ENCODE measurements at places on chromosomes 4 and X.

GRCh38 chr4:182277377-182277776 lies 34.2 kb downstream of the TENM3 start:
- DNase-seq, result no peak

GRCh38 chrX:45077748-45078424 lies 122.8 kb downstream of the DIPK2B start:
- DNase-seq, result no peak

DNA sequence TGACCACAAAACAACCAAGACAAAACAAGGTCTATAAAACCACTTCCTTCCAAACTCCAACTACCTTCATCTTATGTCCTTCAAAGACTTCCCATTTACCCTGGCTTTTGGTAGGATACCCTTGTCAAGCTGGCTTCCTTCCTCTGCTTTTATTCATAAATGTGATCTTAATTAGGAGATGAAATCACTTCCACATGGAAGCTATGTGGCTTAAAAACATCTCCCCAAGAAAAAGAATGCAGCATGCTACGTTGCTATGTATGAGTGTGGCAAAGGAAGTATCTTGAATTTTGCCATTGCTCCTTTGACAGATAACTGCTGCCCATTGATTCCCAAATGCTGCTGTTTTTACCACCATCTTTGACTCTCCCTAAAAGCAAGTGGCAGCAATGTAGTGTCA lies 46.4 kb upstream of the VEGFD start:
- no peak for DNase-seq

GRCh38 chr4:85491527-85491926 lies 16.6 kb downstream of the ARHGAP24 start:
- DNase-seq, result peak; percentile 31

DNA sequence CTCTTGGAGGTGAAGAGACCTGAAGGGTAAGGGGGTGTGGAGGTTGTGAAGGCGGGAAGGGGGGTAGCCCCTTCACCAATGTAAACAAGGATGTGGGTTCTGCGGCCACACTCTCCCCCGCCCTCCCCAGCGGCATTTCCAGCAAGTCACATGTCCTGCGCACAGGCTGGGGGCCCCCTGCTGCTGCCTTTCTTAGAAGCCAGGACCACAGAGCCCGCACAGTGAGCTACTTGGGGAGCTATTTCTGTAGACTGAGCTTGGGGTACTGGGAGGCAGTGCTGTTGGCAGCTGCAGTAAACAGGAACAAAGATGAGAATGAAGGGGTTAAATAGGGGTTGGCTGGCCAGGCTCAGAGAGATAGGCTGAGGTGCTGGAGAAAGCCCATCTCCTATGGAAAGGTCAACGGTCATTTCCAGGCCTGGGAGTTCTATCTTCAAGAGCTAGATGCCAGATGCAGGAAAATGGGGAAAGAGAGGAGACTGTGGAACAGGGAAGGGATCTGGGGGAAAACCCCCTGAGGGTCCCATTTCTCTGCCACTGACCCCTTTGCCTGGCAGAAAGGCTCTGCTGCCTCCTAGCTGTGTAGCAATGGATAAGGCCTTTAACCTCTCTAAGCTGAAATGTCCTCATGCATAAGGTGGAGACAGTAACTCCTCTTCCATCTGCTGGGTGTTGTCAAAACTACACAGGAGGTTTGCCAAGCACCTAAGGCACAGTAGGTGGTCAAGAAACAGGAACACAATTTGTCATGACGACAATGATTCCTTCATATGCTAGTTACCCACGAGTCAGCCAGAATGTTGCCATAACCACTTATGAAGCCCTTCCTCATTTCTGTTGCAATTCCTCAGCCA lies 18.5 kb upstream of the PIM2 start:
- no peak for DNase-seq

GRCh38 chr4:57131849-57132742 lies 21.9 kb upstream of the IGFBP7 start:
- DNase-seq, result peak; percentile 51

DNA sequence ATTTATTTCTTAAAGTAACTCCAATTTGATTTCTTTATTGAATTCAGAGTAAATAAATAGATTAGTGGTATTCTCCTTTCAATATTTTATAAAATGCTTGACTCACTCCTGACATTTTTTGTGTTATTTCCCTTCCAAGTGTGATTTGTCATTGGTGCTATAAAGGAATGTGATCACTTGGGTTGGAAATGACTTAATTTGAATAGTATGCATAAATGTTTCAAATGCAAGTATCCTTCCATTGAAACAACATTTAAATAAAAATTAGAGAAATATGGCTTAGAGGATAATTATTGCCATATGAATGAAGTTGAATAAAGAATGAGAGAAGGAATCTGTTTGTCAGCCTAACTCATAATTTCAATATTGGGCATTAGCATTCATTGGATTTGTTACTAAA lies 182.7 kb downstream of the PABPC4L start:
- no peak for DNase-seq

Measured in NCI-H1417 (cell line).